ENCODE measurements at places on chromosomes 2 and 18.

GRCh38 chr2:194301946-194302345 is 1355.1 kb upstream of the SLC39A10 start:
- no peak for DNase-seq

DNA sequence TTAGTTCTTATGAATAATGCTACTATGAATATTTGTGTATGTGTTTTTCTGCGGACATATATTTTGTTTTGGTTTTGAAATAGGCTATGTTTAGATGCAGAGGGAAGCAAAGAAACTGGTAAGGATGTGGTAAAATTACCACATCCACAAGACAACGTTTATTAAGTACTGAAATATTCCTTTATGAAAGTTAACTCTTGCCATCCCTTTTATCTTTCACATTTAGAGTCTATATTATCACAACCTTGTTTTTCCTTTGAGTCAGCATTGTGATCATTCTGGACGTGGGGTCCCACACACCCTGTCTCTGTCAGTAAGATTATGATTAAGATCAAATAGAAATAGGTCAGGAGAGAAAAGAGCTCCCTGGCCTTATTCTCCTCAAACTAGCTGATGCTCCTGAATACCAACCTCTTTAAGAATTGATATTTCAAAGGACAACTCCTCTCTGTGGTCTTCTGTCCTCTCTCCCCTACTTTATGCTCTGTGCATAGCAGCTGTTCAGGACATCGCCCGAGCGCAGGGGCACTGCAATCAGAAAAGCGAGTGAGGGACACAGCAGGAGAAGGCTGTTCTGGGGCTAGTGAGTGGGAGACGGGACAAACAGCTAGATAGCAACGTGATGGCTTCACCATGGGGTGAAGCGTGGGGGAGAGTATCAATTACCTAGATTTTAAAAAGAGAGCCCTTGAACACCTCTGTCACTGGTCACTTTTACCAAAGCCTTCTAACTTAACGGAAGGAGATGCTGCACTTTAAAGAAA is 12.2 kb downstream of the METAP1D start:
- no peak for DNase-seq

DNA sequence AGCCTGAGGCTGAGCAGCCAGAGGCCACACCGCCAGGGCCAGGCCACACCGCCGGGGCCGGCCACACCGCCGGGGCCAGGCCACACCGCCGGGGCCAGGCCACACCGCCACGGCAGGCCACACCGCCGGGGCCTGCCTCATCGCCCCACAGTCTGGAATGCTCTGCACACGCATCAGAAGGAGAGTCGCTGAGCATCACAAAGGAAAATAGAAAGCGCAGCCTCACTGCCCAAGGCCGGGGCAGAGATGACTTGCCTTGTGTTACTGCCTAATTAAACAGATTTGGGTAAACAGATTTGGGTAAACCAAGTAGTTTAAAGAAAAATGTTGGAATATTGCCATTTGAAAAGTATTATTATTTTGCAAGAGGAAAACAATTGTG is 10.4 kb upstream of the NFATC1 start:
- no peak for DNase-seq

DNA sequence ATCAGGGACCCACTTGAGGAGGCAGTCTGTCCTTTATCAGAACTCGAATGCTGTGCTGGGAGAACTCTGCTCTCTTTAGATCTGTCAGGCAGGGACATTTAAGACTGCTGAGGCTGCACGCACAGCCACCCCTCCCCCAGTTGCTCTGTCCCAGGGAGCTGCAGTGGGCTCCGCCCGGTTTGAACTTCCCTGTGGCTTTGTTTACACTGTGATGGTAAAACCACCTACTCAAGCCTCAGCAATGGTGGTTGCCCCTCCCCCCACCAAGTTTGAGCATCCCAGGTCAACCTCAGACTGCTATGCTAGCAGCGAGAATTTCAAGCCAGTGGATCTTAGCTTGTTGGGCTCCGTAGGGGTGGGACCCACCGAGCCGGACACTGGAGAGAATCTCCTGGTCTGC is 11.8 kb upstream of the LHCGR start:
- DNase-seq: no peak

GRCh38 chr2:218216336-218216673 is 684 bp upstream of the ARPC2 start:
- DNase-seq: no peak

GRCh38 chr2:61338447-61338846 is 132.4 kb downstream of the USP34 start:
- DNase-seq: no peak

- no peak for DNase-seq
These were observed 135.2 kb downstream of the RDH14 start for GRCh38 chr2:18425210-18425703.

- DNase-seq: no peak
These were observed 23.9 kb upstream of the FRZB start for GRCh38 chr2:182890305-182890704.

- no peak for DNase-seq
These were observed 359.2 kb upstream of the ID2 start for GRCh38 chr2:8322634-8323033.

GRCh38 chr18:38872342-38872741 is 1306.7 kb upstream of the CELF4 start:
- DNase-seq: no peak

DNA sequence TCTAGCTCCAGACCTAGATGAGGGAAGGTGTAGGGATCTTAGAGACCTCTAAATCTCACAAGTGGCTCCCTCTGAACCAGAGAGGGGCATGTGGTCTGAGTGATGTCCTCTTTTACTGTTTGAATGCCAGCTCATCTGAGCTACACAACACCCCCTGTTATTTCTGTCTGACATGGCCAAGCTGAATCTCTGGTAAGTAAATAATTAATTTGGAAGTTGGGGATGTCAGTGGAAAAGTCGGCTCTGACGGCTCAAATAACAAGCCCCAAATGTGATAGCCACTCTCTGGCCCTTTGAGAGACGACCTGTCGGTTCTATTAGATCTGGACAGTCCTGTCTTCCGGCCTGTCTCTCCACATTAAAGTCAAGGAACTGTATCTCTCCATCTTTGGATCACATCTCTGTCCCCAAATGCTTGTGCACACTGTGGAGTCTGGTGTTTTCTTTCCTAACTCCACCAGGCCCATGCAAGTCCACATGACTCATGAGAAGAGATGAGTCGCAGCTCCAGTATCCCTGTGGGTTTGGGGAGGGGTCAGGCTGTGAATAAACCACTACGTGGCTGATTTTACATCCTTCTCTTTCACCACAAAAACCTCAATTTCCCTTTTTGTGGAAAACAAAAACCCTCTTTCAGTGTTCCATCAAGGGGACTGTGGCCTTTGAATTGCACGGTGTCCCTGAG is 52.5 kb downstream of the SETBP1 start:
- DNase-seq: no peak

- no peak for DNase-seq
These were observed 65.2 kb upstream of the RNF152 start for GRCh38 chr18:61957801-61958516.

- no peak for DNase-seq
These were observed 90.5 kb upstream of the FHL2 start for GRCh38 chr2:105489168-105489878.

DNA sequence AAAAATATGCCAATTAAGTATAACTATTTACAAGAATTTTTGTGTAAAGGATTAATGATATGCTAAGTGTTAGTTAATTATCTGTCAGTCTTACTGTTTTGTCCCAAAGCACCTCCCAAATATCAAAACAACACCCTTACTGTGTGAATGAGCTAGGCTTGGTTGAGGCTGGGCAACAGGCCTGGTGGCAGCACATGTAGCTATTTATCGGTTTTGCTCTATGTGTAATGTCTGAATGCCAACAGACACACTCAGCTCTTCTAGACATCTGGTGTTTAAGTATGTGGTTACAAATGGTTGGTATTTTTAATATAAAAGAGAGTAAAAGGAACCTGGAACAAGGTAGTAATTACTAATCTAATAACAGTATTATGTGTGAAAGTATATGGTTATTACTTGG is 175.3 kb downstream of the RAB3GAP1 start:
- DNase-seq: no peak

DNA sequence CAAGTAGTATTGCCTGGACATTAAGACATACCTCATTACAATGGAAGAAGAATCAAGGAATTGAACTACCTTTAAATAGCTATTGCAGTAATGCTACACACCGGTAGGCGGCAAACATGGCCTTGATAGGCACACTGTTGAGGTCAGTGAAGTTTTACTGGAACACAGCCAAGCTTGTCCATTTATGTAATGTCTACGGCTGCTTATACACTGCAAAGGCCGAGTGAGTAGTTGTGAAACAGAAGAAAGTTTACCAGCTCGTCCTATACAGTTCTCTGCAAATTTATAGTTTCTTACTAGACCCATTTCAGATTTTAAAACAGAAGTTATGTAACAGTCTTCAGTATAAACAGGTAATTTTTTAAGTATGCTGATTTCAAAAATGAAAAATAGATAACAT is 38.8 kb downstream of the PPP4R1 start:
- DNase-seq: no peak

- DNase-seq: no peak
These were observed 69.8 kb downstream of the TSN start for GRCh38 chr2:121825003-121825950.

- DNase-seq: no peak
These were observed 223.7 kb upstream of the RAB6C start for GRCh38 chr2:129755786-129756185.

GRCh38 chr18:55038162-55038561 is 78.9 kb upstream of the CCDC68 start:
- no peak for DNase-seq

GRCh38 chr2:42905341-42906110 is 113.1 kb upstream of the HAAO start:
- no peak for DNase-seq

GRCh38 chr2:37337620-37338280 is 6.7 kb upstream of the QPCT start:
- no peak for DNase-seq

DNA sequence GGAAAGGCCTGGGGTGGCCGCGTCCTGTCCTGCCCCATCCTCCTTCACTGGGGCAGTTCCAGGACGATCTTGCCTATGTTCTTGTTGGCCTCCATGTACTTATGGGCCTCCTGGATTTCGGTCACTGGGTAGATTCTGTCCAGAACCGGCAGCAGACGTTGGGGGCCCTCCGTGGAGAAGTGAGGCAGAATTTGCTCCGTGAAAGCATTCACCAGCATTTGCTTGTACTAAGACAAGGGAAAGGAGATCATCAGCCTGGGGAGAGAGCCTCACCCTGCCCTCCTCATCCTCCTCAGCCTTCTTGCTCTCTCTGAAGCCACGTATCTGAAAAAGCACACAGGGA is 1.4 kb upstream of the SF3B6 start:
- DNase-seq: no peak

- no peak for DNase-seq
These were observed 147.4 kb downstream of the MEIS1 start for GRCh38 chr2:66582104-66582986.

GRCh38 chr2:234496055-234496834 is 636 bp downstream of the ARL4C start:
- no peak for DNase-seq

DNA sequence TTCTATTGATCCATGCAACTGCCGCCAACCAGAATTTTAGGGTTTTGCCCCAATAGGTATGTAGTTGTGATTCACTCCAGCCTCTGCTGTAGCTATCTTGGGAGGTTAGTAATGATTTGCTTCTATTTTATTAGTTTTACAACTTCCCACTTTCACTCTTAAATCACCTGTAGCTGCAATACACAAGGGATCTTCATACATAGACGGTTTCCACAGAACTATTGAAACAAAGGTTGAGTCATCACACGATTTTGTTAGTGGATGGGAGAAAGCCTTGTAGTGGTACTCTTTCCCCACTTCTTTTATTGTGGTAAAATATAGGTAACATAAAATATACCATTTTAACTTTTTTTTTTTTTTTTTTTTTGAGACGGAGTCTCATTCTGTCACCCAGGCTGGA is 104.2 kb upstream of the SPRED2 start:
- no peak for DNase-seq

GRCh38 chr2:11631462-11631861 is 38.5 kb downstream of the NTSR2 start:
- DNase-seq: no peak

GRCh38 chr2:29401994-29402393 is 286.8 kb downstream of the CLIP4 start:
- DNase-seq: no peak

DNA sequence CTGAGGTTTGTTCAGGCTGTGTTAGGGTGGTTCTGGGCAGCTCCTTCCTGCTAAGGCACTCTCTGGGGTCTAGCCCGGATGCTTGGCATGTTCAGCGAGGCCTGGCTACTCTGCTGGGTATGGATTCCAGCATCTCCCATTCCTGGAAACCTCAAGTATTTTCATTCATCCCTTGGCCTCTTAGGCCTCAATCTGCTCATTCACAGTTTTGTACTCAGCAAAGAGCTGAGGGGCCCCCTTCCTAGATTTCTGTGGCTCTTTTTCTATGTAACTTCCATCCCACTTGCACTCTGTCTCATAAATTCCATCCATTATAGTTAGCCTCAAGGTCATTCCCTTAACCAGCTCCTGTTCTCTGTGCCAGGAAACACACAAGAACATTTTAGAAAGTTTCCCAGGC is 798.8 kb upstream of the HS6ST1 start:
- no peak for DNase-seq

DNA sequence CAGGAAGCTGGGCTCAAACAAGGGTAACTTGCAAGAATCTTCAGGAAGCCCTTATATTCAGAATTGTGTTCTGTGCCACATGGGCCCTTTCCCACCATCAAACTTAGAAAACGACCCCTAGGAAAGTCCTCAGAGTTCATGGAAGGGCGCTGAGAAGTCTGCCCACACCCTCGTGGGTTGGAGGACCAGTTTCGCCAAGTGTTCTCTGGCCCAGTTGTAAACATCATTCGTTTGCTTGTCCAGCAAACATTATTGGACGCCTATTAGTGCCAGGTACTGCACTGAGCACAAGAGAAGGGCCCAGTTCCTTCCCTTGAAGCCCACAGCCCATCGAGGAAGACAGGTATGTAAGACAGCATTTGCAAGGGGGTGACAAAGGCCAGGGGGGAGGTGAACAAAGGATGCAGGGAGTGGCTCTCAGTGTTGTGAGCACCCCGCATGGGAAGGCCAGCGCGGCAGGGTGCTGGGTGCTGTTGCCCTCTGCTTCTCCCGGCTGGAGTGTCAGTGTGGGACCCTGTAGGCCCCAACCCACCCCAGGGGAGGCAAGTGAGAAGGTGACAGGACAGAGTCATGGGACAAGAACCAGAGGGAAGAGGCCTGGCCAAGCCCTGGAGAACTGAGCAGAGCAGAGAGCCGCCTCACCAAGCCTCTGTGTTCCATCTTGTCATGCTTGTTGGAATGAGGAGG is 60.2 kb upstream of the ALPP start:
- DNase-seq: no peak

DNA sequence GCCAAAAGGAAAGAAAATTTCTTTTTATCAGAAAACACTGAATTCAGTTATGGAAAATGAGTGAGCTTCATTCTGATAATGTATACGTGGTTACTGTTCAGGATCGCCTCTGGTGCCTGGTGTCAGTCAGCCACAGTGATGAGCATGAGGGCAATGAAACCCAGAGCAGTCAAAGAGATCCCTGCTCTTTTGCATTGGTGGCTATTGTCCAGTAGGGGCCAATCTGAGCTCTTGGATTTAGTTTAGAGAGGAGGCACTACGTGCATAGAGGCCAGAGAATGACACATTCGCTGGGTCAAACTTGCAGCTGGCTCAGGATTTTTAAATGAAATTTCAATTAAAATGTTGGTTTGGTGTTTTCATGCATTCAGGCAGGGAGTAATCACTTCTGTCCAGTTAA is 522.9 kb downstream of the TMEM182 start:
- DNase-seq: no peak

Measured in stimulated activated CD8-positive, alpha-beta memory T cell treated with anti-CD3 and anti-CD28 coated beads, Interleukin-15, amount 100 ng/mL, for 1 hour (primary cell).